H9 (cell line): ENCODE measurements at places on chromosomes 11 and 22.

DNA sequence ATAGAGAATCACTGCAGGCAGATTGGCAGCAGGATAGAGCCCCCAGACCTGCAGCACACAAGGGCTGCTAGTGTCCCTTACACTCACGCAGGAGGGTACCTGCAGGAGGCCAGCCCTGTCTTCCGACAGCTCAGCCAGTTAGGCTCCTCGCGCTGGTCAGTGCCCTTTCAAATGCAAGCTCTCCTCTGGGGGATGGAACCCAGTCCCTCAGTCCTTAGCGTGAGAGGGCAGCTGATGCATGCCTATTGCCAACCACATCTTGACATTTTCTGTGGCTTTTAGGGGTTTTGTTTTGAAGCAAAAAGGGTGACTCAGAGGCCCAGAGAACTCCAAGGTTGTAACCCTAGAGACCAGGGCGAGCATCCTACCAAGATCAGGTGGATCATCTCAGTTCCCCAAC lies 40.0 kb downstream of the WNT11 start:
- no peak for DNase-seq

GRCh38 chr11:75262436-75262835 lies 21.9 kb downstream of the TPBGL start:
- DNase-seq, result no peak

DNA sequence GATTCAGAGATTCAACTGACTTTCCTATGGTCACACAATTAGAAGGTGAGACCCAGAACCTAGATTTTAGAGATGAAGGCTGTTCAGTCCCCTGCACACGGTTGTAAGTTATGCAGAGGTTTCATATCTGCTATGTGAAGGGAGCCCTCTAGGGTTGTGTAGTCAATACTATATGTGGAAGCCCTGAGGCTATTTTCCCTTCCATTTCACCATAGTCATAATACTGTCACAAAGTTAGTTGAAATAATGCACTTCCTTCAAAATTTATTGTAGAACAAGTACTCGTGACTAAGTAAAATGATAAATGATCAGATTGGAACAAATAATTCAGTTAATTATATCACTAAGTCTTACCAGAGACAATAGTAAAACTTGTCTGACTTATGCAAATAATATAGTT lies 48.8 kb downstream of the ENDOD1 start:
- DNase-seq, result no peak

- no peak for DNase-seq
These were observed 5.2 kb upstream of the NXPE1 start for GRCh38 chr11:114564831-114565230.

GRCh38 chr11:35173011-35173511 lies 34.1 kb downstream of the CD44 start:
- DNase-seq, result no peak

DNA sequence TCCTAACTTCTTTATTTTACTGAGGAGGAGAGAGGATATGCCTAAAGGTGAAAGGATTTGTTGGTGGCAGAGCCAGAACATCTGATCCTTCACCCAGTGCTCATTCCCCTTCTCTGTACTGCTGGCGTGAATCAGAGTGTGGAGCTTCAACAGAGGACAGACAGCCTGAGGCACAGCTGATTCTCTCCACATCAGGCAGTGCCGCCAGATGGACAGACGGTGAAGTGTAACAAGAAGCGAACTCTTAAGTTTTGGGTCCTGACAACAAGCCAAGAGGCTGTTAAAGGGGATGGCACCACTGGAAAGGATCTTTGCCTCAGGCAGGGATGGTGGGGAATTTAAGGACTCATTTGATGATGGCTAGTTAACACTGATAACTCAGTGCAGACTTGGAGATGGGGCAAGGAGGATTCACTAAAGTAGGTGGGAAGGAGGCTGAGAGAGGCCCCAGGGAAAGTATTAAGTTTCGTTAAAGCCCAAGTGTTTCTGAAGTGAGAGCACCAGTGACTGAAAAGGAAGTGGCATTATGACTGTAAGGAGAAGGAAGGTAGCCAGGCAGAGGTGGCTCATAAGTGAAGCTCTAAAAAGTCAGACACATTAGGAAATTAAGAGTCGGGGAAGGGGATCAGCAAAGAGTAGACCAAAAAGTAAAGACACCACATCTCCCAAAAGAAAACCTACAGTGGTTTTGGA lies 81.3 kb downstream of the CLPB start:
- peak; percentile 62 for DNase-seq

DNA sequence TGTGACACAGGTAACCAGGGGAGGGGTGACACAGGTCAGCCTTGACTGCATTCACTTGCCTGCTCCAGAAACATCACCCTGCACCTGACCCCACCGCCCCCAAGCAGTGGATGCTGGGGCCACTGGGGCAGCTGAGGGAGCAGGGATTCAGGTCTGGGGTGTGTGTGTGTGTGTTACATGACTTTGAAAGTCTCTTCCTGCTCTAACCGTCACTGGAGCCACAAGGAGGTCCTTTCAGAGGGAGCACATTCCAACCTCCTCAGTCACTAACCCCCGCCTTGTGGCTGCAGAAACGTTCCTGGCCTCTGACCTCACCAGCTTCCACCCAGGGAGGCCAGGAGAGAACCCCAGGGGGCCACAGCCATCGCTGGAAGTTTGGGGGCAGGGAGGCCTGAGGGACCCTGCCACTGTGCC lies 2.9 kb upstream of the FOSL1 start:
- DNase-seq, result peak; percentile 70

DNA sequence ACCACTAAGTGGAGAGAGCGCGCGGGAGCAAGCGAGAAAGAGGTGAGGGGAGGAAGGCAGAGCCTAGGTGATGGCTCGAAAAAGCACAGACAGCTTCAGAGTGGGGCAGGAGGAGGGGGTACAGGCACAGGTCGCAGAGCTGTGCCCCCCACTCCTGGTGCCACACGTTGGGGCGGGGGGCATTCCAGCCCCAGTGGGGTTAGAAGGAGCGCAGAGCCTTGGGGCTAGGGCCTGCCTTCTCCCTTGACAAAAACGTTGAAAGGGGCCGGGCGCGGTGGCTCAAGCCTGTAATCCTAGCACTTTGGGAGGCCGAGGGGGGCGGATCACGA lies 41.6 kb upstream of the ISX start:
- DNase-seq, result no peak

GRCh38 chr11:134486704-134487103 lies 74.7 kb upstream of the B3GAT1 start:
- peak; percentile 12 for DNase-seq

- no peak for DNase-seq
These were observed 30.2 kb upstream of the BID start for GRCh38 chr22:17804331-17805080.

DNA sequence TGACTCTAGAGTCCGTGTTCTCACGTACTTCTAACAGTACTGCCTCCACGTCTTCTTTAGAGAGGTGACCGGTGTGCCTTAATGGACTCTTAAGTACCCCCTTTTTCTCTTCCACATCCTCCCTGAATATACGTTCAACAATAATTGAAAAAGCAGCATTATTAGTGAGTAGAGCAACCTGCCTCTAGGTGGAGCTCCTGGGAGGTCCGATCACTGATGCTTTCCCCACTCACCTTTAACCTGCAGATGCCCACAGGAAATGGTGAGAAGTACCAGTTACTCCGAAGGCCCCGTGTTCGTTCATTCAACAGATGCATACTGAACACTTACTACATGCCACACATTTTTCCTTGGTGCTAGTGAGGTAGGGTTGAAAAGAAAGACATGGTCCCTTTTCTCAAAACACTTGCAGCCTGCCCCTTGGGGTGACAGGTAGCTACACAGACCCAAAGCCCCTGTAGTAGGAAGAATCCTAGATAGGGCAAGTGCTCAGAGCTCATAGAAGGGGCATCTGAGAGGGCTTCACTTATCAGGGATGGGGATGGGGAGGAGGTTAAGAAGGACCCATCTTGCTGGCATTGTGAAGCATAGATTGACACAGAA lies 72.7 kb downstream of the FEZ1 start:
- no peak for DNase-seq
